ENCODE measurements at places on chromosomes 1 and 21.
A peak's percentile ranks its signal among the peaks of the same experiment; 100 is the strongest.

DNA sequence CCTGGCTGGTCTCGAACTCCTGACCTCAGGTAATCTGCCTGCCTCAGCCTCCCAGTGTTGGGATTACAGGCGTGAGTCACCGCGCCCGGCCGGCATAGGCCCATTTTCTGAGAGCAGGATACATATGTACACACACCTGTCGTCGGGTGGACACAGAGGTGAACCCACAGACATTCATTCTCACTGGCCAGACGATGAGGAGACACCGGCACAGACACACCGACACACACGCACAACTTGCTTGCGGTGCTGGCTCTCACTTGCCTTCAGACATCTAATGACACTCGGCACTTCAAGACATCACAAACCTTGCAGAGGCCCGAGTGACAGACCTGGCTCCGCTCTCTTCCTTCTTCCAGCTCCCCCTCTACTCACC lies 579 bp downstream of the PTCH2 start:
- no peak for DNase-seq

DNA sequence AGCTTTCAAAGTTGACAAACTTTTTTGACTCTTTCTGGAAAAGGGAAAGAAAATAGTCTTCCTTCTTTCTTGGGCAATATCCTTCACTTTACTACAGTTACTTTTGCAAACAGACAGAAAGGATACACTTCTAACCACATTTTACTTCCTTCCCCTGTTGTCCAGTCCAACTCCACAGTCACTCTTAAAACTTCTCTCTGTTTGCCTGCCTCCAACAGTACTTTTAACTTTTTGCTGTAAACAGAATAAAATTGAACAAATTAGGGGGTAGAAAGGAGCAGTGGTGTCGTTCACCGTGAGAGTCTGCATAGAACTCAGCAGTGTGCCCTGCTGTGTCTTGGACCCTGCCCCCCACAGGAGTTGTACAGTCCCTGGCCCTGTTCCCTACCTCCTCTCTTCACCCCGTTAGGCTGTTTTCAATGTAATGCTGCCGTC lies 160.8 kb upstream of the SGIP1 start:
- DNase-seq, result no peak

GRCh38 chr1:176816232-176816631 lies 348.3 kb downstream of the ASTN1 start:
- DNase-seq, result no peak

DNA sequence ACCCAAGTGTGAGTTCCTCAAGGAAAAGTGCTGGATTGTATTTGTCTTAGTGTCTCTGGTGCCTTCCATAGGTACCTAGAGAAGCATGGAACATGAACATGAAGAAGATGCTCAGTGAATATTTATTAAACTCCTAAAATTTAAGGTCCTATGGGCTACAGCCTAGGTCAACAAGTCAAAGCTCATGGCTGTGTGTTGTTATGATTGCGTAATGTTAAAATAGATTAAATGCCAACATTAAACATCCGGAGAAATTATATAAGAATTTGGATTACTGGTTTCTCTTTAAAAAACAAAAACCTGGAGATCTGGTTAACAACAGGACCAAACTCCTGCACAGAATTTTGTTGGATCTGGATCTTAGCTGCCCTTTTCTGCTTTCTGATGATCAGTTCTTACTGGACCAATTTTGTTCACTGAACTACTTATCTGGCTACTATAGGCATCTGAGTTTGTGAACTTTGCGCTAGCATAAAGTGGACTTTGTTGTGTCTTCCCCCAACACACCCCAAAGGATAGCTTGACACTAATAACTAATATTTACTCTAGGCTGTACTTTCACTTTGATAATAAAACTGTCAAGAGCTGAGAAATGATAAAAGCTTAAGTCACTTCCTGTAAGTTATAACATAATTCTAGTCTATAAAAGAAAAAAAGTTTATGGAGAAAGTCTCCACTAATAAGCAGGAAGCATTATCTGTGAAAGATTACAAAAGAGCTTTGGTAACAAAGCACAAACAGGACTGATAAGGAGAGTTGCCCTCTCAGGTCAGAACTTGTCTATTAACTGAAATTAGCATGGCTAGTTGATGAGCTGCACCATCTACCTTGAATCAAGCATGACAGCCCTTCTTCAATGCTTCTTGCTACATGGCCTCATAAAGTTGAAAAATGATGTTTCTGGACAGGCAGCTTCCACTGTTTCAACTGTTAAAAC lies 20.7 kb downstream of the F5 start:
- no peak for DNase-seq

- no peak for DNase-seq
These were observed 141.1 kb upstream of the SAMSN1 start for GRCh38 chr21:14687268-14687625.

- DNase-seq, result no peak
These were observed at the start of gene RAP1GAP for GRCh38 chr1:21669258-21670058. RAP1GAP (minus strand) TSS chr1:21669357; CDS start chr1:21620032, 49,325 bp downstream.

DNA sequence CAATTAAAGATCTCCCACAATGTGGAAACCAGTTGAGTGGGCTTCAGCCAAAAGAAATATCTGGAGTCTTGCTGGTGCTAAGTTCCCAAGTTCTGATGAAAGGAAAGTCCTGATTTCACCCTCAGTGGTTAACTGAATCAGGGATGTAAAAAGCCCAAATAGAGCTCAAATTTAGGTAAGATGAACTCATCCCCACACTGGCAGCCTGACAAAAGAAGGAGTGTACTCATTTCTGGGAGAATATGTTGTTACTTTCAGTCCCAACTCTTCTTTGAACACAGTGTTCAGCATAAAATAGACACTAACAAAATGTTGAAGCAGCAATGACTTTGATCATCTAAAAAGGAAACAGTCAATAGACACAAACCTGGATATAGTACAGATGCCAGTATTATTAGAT lies 91.7 kb downstream of the CHRM3 start:
- DNase-seq, result no peak

DNA sequence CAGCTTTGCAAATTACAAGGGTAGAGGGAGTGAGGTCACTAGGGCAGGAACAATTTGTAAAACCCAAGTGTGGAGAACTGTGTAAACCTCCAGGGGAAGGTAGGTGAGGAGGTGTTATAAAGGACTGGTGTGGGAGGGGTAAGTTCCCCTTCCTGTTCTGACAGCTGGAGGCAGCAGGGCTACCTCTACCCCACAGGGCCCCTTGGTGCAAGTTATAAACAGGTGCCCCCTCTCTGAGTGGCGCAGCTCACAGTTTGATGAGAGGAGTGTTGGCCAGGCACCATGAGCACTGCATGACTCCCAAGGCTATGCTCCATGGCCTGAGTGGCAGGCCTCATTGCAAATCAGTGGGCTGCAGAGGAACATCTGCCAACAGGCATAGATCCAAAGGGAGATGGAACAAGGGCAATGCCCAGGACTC lies 41.0 kb downstream of the MFSD2A start:
- DNase-seq, result peak; percentile 23

DNA sequence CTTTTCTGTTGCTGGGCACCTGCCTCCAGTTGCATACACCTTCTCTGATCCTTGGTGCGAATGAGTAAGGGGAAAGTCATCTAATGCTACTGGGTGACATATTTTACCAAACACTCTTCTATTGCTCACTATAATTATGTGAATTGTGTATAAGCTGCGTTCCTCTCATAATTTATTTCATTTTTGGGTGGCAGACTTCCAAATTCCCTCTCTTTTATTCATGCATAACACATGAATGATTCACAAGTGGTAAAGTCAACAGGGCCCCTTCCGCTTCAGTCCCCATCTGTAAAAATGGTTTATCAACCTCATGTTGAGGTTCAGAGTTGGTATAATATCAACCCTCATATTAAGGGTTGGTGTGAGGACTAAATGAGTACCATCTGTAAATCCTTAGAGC lies 3.2 kb upstream of the QSOX1 start:
- DNase-seq, result no peak

- no peak for DNase-seq
These were observed 436.5 kb upstream of the DAB1 start for GRCh38 chr1:57860325-57860724.

- no peak for DNase-seq
These were observed 23.8 kb downstream of the WNT3A start for GRCh38 chr1:228030451-228031201.

DNA sequence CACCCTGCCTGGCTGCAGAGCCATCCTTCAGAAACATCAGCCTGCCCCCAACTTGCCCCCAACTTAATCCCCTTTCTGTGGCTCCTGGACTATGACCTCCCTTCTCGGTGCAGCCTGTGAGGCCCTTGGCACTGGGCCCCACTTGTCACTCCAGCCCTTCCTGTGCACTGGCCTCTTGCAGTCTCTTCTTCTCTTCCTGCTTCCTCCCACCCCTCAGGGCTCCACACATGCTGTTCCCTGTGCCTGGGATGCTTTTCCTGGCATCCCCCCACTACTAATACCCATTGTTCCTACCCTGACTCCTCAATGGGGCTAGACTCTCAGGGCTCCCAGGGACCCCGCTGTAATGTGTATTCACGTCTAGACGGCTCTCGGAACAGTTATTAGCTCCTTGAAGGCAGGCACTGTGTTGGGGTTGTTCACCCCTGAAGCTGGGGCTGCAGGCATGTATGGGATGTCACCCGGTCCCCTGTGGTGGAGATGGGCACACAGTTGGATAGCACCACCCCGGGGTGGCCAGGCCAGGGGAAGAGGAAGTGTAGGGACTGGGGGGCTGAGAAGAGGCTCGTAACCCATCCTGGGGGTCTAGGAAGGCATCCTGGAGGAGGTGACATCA lies 4.5 kb downstream of the LDLRAD1 start:
- no peak for DNase-seq

DNA sequence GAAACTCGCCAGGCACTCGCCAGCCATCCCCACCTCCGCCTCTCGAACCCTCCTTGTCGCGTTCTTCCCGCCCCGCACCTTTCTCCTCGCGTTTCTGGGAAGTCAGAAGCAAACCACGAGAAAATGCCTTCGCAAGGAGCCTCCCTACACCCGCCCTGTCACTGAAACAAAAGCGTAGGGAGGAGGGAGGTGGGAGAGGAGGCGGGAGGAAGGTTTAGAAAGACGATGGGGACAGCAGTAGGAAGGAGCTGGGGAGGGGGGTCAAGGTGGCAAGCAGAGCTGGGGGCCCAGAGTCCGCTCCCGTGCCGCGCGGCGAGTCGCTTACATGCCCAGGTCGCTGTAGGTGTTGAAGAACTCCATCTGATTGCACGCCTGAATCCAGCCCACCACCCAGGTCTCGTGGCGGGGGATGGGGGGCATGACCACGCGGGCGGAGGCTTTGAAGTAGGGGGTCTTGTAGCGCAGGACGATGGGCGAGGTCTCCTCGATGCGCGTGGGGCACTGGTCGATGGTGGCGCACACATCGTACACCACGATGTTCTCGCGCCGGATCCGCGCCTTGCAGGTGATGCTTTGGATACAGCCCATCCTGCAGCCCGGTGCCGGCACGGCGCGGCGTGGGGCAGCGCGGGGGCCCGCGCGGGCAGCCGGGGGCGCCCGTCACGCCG lies 1.0 kb downstream of the FAM78B start:
- no peak for DNase-seq

DNA sequence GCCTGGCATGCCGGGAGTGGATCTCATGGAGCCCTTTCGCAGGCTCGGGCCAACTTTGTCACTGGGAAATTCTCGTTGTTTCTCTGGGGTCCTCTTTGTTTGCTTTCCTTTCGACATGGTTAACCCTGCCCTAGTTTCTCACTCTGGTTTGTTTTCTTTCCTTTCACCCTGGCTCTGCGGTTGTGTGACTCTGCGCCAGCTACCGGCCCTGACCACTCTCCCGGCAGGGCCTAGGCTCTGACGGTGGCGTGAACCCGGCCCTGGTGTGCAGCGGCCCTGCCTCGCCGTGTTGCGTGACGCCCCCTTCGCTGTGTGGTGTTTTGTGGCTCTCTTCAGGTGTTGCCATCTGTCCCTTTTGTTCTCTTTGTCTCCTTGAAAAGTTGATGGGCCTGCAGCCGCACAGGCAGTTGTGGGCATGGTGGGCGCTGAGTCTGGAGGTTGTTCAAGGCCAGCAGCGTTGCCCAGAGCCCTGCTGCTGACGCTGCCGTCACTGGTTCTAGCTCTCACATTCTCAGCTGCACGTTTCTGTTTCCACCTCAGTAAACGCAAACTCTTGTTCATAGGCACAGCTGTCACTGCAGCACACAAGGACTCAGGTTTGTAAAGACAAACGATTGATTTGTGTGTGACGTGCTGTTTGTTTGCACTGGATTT lies 64.6 kb upstream of the DIP2A start:
- DNase-seq, result no peak

GRCh38 chr1:211975152-211975941 lies 60.0 kb downstream of the INTS7 start:
- DNase-seq, result no peak

GRCh38 chr1:228933753-228934152 lies 198.5 kb downstream of the RHOU start:
- DNase-seq, result no peak

DNA sequence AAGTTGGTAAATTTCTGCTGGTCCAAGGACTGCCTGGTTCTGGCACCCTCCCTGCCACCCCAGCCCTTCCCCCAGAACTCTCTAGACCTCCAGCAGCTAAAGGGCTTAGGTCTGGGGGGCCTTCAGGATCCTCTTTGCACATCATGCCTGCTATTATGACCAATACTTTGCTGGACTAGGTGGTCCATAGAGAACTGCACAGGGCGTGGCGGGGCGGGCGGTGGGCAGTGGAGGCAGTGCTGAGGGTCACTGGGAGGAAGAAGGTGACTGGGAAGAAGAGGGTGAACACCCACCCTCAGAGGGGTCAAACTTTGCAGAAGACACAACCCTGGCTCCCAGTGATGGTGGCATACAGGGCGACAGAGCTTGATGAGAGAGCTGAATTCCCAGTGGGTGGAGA lies 18.2 kb downstream of the CDK18 start:
- no peak for DNase-seq

GRCh38 chr1:223037845-223038244 lies 105.2 kb downstream of the TLR5 start:
- DNase-seq, result no peak

- no peak for DNase-seq
These were observed 158.4 kb upstream of the CD34 start for GRCh38 chr1:208069317-208069716.

- DNase-seq, result no peak
These were observed 76.3 kb downstream of the ZP4 start for GRCh38 chr1:237814319-237814924.

DNA sequence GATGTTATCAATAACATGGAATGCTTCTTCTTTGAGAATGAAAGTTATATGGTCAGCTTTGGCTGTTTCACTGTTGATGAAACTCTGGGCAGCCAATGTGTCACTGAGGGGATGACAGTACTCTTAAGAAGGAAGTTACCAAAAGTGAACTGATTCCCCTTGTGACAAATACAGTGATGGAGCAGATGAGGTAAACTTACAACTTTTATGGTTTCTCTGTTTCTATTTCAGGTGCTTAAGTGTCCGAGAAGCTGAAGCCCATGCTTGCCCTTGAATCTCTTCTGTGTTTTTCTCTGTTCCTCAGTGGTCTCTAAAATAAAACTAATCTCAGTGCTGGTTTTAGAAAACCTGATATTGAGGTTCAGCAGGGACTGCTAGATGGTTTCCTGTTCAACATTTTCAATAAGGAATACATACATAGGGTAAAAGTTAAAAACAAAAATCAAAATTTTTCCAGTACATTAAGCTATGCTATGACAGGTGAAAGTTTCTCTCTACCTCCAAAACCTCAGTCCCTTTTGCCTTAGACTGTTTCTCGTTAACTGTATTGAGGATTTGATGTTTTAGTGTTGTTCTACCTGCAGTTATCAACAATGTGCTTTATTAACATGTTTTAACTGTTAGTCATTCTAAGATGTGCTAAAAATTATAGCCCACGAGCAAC lies 454.4 kb upstream of the ADGRL4 start:
- DNase-seq, result no peak

Measured in CD4-positive, alpha-beta T cell treated with Interleukin-15 for 1 hour (primary cell).